Progenitor cell of endocrine pancreas (in vitro differentiated cells): ENCODE measurements at places on chromosomes 1 and 21. TPM values are rescaled to one million over a fixed set of nuclear protein-coding genes. Genes with fewer than 3 reads are reported as not detected.

GRCh38 chr1:176559878-176560277 lies 96.9 kb downstream of the PAPPA2 start:
- H3K36me3 ChIP-seq, result peaks cover 3% of the 10 kb centered on the region
- H3K27me3 ChIP-seq, result peaks cover 6% of the 10 kb centered on the region
- H3K27ac ChIP-seq, result peak overlapping the region; percentile 43
- peaks cover 36% of the 10 kb centered on the region for H3K4me1 ChIP-seq

- no peak overlapping the region for H3K27ac ChIP-seq
- H3K27me3 ChIP-seq, result no peaks in the 10 kb centered on the region
- DNase-seq, result no peak
- H3K4me3 ChIP-seq, result no peak overlapping the region
- H3K36me3 ChIP-seq, result no peaks in the 10 kb centered on the region
- peaks cover 1% of the 10 kb centered on the region for H3K4me1 ChIP-seq
These were observed 9.3 kb upstream of the SERBP1 start for GRCh38 chr1:67439277-67440029.

DNA sequence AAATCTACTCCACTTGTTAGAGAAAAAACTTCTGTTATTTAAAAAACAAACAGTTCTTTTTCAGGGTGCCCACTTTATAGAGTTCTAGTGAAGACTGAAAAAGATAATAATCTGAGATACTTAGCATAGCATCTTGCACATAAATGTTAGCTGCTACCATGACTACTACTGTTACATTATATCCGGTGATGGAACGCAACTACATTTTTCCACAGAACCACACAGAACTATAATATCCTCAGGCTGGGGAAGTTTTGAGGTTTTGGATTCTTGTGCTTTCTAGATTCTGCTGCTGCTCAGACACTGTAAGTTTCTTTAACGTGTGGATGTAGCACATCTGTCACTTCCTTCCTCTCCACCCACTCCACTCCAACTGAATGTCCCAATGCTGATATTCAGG lies 110.3 kb downstream of the PTPN14 start:
- H3K27ac ChIP-seq, result peak overlapping the region; percentile 87
- H3K36me3 ChIP-seq, result peaks cover 6% of the 10 kb centered on the region
- no peak overlapping the region for H3K4me3 ChIP-seq
- DNase-seq, result no peak

DNA sequence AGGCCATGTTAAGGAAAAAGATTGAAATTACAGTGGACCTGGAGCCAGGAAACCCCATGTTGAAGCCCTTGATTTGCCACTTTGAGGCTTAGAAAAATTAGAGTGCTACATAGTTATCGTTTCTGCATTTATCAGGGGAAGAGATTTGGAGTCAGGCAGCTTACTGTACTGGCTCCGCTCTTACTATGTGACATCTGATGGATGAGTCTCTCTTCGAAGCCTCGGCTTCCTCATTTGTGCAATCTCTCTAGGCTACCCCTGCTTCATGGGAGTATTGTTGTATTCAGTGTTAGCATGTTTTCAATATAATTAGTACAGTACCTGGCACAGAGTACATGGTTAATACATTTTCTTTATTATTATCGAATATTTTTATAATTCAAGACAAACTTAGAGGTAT lies 480.4 kb upstream of the USP24 start:
- DNase-seq, result no peak
- no peak overlapping the region for H3K4me3 ChIP-seq
- H3K4me1 ChIP-seq, result peaks cover 12% of the 10 kb centered on the region

- no peak overlapping the region for H3K4me3 ChIP-seq
- H3K36me3 ChIP-seq, result peaks cover 4% of the 10 kb centered on the region
- no peaks in the 10 kb centered on the region for H3K27me3 ChIP-seq
- peaks cover 10% of the 10 kb centered on the region for H3K4me1 ChIP-seq
These were observed 19.7 kb downstream of the STPG1 start for GRCh38 chr1:24393892-24394291.

DNA sequence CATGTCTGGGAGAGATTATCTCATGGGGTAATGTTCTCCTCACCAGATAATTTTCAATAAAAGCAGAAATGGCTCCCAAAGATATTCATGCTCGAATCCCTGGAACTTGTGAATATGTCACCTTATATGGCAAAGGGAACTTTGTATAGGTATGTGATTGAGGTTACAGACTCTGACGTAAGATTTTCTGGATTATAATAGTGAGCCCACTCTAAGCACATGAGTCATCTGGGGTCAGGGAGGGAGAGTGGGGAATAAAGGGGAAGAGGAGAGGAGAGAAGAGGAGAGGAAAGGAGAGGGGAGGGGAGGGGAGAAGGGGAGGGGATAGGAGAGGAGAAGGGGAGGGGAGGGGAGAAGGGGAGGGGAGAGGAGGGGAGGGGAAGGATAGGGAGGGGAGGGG lies 1193.9 kb downstream of the PLA2G4A start:
- H3K4me3 ChIP-seq, result no peak overlapping the region
- DNase-seq, result no peak
- no peaks in the 10 kb centered on the region for H3K27me3 ChIP-seq
- no peak overlapping the region for H3K27ac ChIP-seq
- peaks cover 5% of the 10 kb centered on the region for H3K4me1 ChIP-seq

- DNase-seq, result no peak
- H3K4me1 ChIP-seq, result peaks cover 51% of the 10 kb centered on the region
- no peaks in the 10 kb centered on the region for H3K27me3 ChIP-seq
- no peak overlapping the region for H3K27ac ChIP-seq
- no peak overlapping the region for H3K4me3 ChIP-seq
These were observed 80.6 kb upstream of the IPO9 start for GRCh38 chr1:201748335-201748734.

DNA sequence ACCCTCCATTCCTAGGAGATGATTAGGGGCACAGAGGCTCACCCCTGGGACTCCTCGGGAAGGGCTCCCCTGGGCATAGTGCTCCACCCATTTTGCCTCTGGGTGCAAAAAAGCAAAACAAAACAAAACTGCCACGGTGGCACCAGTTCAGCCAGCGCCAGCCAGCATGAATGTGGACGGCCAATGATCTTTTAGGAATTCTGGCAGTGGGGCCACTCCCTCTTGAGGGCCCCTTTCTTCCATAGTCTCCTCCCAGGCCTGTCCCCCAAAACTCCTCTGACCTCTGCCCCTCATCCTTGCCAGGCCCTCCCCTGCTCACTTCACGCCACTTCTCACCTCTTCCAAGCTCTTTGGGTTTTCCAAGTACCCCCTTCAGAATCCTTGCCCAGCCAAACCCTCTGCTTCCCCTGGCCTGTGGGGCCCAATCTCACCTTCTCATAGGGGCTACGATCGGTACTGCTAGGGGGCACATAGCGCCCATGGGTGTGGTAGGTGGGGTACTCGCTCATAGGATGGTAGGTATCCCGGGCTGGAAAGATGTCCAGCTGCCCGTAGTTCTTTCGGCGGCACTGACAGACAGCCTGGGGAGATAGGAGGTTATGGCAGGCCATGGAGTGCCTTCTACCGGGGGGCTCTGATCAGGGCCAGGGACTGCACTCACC lies 13.3 kb downstream of the TRIM46 start:
- no peak for DNase-seq
- H3K27me3 ChIP-seq, result no peaks in the 10 kb centered on the region

DNA sequence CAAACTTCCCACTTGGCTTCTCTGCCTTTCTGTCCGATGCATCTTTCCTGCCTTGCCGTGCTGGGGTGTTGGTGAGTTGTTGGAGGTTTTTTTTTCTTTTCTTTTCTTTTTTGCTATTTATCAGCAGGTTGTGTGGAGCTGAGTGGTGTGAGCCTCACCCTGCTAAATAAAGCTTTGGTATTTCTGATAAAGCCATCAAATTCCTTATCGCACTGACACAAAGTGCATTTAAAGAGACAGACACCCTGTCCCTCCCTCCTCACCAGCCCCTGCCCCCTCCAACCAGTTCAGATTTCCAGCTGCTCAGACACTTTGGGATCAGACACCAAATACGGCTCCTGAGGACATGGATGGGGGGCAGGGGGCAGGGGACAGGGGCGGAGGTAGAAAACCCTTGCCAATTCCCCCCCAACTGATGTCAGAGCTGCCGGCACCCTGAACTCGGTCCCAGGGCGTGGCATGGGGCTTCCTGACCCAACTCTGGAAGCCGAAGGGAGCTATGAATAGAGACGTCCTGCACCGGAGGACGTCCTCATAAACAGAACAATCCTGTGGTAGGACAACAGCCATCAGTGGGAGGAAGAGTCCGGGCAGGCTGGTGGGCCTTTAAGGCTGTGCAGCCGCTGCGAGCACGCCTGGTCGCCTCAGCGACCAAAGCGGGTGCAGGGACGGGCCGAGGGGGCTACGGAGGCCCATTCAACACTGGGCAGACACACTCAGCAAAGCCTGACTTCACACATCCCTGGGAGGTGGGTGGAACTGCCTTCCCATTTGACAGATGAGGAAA lies 79.0 kb downstream of the CASZ1 start:
- H3K4me3 ChIP-seq, result peak overlapping the region; percentile 12
- no peak for DNase-seq
- peaks cover 26% of the 10 kb centered on the region for H3K4me1 ChIP-seq
- peak overlapping the region; percentile 94 for H3K27ac ChIP-seq
- no peaks in the 10 kb centered on the region for H3K36me3 ChIP-seq

GRCh38 chr1:46199233-46199749 lies 1.1 kb upstream of the POMGNT1 start:
- DNase-seq, result no peak
- H3K4me1 ChIP-seq, result peaks cover 18% of the 10 kb centered on the region
- no peak overlapping the region for H3K27ac ChIP-seq
- peaks cover 12% of the 10 kb centered on the region for H3K27me3 ChIP-seq

- no peak overlapping the region for H3K27ac ChIP-seq
- no peak overlapping the region for H3K4me3 ChIP-seq
- DNase-seq, result no peak
These were observed 160.4 kb downstream of the HLX start for GRCh38 chr1:221039616-221040015.

DNA sequence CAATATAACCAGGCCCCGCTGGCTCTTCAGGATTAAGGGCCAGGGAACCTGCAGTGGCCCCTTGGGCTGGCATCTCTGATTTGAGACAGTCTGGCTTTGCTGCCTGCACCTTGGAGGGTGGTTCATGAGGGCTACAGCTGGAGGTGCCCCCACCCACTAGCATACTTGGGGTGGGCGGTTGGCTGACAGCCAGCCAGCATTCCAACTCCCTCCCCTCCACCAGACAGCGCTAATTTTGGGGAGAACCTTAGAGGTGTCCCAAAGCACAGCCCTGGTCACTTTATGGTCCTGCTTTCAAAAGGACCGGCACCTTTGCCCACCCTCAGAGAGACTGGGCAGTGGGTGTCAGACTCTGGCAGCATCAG lies 180.7 kb upstream of the VAMP3 start:
- no peak overlapping the region for H3K4me3 ChIP-seq
- DNase-seq, result no peak
- H3K27ac ChIP-seq, result no peak overlapping the region
- peaks cover 7% of the 10 kb centered on the region for H3K4me1 ChIP-seq
- H3K27me3 ChIP-seq, result peaks cover 25% of the 10 kb centered on the region
- no peaks in the 10 kb centered on the region for H3K36me3 ChIP-seq

KRTAP19-1 gene
- total RNA-seq, result not detected in 2 replicates

IFNLR1 gene
- total RNA-seq, result 19.6 and 21.2 TPM in 2 replicates

CD247 gene
- not detected in 2 replicates for total RNA-seq
